ENCODE measurements at places on chromosomes 3 and 15.
A peak's percentile ranks its signal among the peaks of the same experiment; 100 is the strongest.

- no peak for DNase-seq
These were observed 1.6 kb downstream of the TTC21A start for GRCh38 chr3:39109086-39109485.

DNA sequence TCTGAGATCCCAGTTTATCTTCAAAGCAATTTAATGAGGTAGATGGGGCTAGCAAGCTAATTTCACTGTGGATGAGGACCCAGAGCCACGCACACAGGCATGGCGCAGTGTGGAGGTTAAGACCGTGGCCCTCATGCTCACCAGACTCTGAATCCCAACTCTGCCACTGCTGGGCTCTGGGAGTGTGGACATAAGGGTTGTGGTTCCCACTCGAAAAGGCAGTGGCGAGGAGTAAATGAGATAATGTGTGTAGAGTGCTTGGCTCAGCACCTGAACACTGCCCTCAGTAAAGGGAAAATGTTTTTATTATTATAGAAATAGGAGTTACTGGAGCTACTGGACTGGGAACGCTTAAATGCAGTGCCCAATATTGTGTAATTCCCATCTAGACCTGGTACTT is 243.5 kb upstream of the TPM1 start:
- DNase-seq, result no peak

DNA sequence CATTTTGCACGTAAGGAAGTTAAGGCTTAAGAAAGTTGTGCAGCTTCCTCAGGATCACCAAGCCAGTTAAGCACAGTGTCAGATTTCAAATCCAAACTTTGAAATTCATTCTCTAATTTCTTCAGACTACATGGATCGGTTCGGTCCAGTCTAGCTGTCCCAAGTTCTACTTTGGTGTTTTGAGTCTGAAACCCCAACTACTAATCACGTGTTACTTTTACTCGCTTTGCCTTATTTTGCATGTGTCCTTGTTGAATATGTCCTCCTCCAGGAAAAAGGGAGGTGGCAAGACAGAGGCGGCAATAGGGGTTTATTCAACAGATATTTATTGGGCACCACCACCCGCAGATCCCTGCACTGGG is 522 bp upstream of the GXYLT2 start:
- DNase-seq, result no peak

GRCh38 chr15:90188914-90189748 is 12.0 kb upstream of the SEMA4B start:
- no peak for DNase-seq

DNA sequence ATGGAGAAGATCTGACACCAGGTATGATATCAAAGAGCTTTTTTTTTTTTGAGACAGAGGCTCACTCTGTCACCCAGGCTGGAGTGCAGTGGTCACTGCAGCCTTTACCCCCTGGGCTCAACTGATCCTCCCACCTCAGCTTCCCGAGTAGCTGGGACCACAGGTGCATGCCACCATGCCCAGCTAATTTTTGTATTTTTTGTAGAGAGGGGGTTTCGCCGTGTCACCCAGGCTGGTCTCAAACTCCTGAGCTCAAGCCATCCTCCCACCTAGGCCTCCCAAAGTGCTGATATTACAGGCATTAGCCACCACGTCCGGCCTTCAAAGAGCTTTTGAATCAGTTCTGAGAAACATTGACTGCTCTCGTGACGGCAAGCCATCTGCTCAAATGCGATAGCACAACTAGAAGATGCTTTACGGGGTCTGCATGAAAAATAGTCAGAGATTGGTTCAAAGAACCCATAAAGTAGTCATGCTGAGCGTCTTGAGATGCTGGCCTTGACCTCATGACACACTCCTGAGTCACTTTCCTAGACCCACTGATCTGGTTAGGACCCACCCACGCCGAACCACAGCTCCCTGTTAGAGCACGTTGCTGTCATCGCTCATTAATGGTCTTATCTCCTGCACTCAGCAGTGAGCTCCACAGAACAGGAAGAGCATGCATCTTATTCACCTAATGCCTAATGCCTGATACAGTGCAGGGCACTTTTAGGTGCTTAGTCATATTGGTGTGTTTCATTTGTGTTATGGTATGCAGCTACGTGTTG is 57.0 kb upstream of the NR2F2 start:
- peak; percentile 18 for DNase-seq

- DNase-seq, result no peak
These were observed 109.6 kb upstream of the SEMA6D start for GRCh38 chr15:47607695-47608094.

DNA sequence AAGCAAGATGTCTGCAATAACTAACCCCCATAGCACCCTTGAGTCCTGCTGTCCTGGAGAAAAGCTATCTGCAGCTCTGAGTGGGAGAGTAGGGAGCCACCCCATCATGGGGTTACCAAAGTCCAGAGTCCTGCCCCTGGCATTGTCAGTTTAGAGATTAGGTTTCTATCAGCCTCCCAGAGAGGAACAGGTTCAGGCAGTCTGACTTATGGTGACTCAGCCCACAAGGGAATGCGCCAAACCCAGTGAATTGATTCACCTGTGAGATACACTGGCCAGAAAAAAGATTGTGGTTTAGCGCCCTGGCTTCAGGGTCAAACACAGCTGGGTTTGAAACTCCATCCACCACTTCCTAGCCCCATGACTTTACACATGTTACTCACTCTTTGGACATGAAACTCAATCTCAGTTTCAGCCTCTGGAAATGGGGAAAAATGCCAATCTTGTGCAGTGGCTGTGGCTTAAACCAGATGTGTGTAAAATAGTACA is 263.6 kb upstream of the HES1 start:
- peak; percentile 8 for DNase-seq

DNA sequence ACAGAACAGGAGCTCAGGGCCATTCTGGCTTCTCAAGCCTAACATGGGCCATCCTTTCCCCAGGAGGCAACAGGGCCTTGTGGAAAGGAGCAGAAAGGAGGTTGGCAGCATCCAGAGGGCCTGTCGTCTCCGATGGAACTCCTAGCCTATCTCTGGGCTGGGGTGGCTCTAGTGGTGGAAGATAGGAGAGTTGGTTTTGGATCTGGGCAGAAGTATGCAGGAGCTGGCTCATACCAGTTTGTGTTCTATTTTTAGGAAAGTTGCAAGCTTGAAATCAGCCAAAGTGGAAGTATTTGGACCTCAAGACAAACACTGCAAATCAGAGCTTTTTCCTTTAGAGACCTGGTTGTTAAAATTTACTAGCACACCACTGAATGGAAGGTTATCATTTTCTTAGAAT is 35.4 kb upstream of the XCR1 start:
- no peak for DNase-seq

- no peak for DNase-seq
These were observed 1.2 kb upstream of the PPP2R3A start for GRCh38 chr3:135964160-135964955.

GRCh38 chr15:40323953-40324937 is 753 bp downstream of the INAFM2 start:
- DNase-seq, result peak; percentile 26

GRCh38 chr3:145450018-145450682 is 710.8 kb downstream of the PLOD2 start:
- DNase-seq, result no peak

DNA sequence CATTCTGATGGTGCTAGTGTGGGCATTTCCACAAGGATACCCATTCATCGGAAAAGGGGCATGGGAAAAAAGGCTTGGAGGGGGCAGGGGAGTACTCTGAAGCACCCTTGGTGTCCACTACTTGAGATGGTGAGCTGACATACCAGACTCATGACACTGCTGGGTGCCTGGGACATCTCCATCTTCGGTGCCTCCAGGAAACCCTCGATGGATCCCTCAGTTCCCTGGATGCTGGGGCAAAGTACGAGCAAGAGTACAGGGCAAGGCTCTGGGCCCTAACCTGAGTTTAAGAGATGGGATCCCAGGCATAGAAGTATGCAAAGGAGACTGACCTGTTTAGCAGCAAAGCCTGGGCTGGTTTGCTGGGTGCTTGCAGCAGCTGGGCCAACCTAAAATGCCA is 5.2 kb upstream of the IP6K1 start:
- DNase-seq, result no peak

GRCh38 chr3:29805757-29806156 is 524.9 kb downstream of the RBMS3 start:
- no peak for DNase-seq

- DNase-seq, result peak; percentile 45
These were observed 17.9 kb downstream of the ARHGEF3 start for GRCh38 chr3:56783644-56784447.

DNA sequence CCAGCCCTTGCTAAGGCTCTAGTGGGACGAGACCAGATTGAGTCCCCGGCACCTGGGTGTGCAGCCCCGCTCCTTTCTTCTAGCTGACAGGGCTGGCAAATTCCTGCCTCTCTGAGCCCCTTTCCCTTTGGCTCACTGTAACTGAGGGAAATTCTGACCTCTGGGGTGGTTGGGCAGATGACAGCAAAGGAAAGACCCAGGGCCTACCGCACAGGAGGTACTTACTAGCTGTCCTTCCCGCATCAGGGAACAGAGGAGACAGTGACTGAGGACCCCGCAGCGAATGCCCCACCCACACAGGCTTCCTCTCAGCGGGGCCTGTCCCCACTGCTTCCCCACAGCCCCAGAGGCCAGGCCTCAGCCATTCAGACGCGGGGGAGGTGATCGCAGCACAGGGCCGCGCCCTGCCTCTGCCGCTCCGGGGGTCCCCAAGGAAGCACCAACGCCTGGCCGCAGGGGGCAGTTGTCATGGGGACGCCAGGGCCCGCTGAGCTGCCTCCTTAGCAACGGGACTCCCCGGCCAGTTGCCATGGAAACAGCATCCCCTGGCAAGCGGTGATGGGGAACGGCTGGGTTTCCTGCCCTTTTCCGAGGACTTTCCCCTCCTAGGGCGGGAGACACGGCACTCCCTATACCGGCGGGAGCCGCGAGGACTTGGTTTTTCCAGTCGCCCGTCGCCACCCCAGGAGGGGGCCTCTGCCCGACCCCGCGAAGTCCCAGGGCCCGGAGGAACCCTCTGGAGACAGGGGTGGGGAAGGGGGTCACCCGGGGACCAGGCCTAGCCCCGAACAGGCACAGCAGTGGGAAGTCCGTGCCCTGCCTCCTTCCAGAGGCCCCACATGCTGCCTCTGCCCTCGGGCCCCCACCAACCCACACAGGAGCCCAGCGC is 50.1 kb downstream of the HCN4 start:
- DNase-seq, result no peak

- no peak for DNase-seq
These were observed 9.3 kb downstream of the RFTN1 start for GRCh38 chr3:16504242-16504641.

DNA sequence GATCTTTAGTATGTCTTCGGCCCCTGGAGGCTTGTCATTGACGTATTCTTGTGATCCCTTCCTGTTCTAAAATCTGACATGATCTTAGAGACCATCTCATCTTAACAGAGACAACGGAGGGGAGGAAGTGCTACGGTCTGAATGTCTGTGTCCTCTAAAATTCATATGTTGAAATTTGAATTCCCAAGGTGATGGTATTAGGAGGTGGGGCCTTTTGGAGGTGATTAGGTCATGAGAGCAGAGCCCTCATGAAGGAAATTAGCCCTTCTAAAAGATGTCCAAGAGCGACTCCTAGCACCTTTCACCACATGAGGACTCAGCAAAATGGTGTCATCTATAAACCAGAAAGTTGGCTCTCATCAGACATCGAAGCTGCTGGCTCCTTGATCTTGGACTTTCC is 233.2 kb upstream of the CMC1 start:
- no peak for DNase-seq

- no peak for DNase-seq
These were observed 112.7 kb downstream of the KLF13 start for GRCh38 chr15:31439328-31439727.

GRCh38 chr3:40891186-40891585 is 308.1 kb upstream of the CTNNB1 start:
- no peak for DNase-seq

- no peak for DNase-seq
These were observed 2.8 kb downstream of the SQOR start for GRCh38 chr15:45637552-45638033.

DNA sequence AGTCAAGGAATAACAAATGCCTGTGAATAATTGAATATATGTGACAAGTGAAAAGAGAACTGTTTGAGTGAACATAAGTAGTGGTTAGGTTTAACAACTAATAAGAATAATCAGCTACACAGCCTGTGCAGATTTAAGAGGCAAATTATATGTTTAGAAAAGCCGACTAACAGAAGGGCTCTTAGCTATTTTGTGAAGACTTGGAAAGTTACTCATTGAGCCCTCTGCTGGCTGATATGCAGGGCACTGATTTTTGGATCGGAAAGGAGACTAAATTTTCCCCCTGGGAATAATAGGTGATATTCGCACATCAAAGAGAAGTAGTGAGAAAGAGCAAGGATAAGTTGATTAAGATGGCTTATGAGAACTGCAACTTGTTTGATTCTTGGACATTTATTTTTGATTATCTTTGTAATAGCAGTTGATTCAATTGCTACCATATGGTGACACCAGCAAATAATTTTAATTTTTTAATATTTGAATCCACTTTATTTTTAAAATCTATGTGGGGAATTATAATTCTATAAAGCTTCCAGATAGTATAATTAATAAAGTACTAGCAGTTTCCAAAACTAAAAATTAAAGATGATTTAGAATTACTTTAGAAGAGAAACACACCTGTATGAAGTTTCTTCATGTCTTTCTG is 156.2 kb downstream of the NLGN1 start:
- DNase-seq, result no peak

DNA sequence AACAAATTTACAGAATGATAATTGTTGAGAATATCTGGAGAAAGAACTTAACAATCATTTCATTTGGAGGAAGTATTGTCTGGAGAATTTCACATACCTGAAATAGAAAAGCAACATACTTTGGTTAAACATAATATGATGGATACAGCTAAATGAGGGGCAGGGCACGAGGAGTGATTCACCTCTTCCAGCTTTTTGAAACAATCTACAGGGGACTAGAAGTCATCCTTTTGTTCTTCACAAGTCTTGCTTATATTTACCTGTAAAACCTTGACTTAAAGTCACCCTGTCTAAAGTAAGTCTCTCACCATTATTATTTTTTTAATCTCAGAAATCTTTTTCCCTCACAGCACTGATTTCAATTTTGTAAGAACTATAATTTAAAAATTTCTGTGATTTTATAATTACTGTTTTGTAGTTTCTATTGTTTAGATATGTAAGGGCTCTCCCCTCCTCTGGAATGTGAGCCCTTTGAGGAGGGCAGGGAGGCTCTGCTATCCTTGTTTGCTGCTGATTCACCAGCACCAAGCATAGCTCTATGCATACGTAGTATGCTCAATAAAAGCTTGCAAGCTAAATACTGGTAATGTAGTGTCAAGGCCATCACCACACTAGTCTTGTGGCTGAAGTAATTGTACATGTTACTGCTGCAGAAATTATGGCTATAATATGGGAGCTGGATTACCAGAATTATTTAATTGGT is 193.9 kb upstream of the THRB start:
- DNase-seq, result no peak

DNA sequence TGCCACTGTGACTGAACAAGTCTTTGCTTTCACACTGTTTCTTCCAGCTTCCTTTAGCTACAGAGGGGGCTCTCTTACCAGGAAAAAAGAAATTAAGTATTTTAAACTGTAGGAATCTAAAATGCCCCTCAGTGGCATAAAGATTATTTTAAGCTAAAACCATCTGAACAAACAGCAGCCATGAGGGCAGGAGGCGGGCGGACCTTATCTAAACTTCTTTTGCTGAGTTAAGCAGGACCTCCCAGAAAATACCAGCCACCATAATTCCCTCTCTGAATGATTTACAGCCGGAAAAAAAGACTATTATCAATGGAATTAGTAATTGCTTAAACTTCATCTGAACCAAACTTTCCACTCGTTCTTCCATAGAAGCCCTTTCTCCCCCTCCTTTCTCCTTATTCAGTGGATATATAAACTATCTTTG is 5.2 kb upstream of the TOPAZ1 start:
- DNase-seq, result no peak

All from activated T-cell treated with anti-CD3 and anti-CD28 coated beads for 48 hours (primary cell).